ENCODE measurements at places on chromosomes 2 and 18.
A peak's percentile ranks its signal among the peaks of the same experiment; 100 is the strongest.

- no peak for DNase-seq
Observed at GRCh38 chr18:60656553-60656952, 284.0 kb upstream of the MC4R start.

DNA sequence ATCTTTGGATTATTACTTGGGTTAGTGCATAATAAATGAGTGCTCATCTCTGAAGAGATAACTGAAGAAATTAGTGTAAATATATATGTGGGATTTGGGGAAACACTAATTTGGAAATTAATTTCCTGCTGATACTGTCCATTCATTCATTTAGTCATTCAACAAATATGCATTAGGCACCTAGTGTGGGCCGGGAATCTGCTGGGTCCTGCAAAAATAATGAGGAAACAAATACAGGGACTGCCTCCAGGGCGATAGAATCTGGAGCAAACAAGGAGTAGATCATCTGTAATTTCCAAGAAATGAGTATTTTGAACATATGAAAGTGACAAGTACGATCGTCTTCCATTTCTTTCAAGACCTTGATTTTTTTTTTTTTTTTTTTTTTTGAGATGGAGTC, 203.7 kb upstream of the LYPD1 start:
- DNase-seq, result no peak

DNA sequence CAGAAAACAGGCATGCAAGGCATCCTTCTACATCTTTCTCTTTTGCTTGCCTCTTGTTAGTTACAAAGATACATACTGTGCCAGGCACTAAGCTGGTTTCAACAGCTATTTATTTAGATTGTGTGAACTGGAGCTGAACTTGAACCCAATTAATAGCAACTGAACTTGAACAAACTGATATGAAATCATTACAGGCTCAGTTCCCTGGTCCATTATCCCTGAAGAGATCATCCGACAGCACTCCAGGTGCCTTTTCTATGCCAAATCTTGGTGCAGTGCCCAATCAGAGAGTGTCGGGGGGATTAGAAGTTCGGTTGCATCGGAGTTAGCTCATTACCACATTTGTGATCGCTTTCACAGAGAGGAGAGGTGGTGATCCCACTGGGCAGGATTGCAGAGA, 477.6 kb downstream of the PARD3B start:
- DNase-seq, result no peak

- DNase-seq, result no peak
Observed at GRCh38 chr2:168456521-168457189, 583 bp downstream of the CERS6 start.

DNA sequence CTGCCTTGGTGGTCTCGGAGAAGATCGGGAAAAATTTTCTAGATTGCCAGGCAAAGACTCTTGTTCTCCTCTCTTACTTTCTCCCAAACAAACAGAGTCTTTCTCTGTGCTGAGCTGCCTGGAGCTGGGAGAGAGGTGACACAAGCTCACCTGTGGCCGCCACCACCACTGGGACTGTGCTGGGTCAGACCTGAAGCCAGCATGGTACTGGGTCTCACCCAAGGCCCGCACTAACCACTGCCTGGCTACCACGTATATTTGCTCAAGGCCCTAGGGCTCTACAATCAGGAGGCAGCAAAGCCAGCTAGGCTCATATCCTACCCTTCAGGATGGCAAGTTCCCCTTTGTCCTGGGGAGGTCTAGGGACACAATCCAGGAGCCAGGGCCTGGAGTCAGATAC, 312.2 kb downstream of the DLGAP1 start:
- no peak for DNase-seq

DNA sequence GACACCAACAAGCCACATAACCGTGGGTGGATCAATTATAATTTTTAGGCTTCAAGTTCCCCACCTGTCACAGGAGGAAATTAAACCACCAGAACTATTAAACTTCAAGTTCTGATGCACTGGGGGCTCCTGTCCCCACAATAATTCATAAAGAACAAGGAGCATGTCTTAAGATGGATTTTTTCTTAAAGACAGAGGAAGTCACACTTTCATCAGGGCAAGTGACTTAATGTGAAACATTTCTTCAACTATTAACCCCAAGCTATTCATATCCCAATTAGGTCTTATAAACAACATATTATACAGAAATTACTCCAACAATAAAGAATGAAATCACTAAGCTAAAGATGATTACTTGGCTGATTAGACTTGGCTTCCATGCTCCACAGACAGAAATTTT, 292.5 kb downstream of the ETAA1 start:
- DNase-seq, result no peak

DNA sequence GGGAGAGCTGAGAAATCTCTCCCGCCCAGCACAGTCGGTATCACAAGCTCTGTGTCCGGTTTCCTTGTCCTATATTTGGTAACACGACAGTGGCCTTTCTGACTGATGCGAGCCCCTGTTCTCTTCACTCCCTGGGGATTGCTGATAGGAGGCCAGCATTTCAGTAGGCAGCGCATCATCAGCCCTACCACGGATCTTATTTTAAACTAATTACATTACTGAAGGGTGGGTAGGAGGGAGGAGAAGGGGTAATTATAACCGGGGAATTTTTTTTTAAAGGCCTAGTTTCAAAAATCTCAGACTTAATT, 125.6 kb upstream of the LGALSL start:
- no peak for DNase-seq

GRCh38 chr2:216873573-216873972, 13.7 kb upstream of the TNP1 start:
- no peak for DNase-seq

DNA sequence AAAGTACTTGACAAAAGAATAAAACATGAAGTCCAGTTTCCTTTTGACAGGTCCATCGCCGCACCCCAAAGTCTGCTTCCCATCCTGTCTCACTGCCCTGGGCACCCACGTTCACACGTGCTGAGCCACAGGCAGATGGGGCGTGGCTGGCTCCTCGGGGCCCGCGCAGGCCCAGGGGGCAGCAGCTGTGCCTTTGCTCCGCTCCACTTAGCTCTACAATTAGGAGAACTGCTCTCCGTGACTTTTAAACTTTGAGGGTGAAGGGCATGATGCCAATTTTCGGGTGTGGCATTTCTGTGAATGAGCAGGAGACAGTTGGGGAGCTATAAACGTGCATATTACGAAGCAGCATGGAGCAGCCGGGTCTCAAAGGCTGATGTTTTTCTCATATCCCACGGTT, 152.4 kb downstream of the TDRD15 start:
- no peak for DNase-seq

DNA sequence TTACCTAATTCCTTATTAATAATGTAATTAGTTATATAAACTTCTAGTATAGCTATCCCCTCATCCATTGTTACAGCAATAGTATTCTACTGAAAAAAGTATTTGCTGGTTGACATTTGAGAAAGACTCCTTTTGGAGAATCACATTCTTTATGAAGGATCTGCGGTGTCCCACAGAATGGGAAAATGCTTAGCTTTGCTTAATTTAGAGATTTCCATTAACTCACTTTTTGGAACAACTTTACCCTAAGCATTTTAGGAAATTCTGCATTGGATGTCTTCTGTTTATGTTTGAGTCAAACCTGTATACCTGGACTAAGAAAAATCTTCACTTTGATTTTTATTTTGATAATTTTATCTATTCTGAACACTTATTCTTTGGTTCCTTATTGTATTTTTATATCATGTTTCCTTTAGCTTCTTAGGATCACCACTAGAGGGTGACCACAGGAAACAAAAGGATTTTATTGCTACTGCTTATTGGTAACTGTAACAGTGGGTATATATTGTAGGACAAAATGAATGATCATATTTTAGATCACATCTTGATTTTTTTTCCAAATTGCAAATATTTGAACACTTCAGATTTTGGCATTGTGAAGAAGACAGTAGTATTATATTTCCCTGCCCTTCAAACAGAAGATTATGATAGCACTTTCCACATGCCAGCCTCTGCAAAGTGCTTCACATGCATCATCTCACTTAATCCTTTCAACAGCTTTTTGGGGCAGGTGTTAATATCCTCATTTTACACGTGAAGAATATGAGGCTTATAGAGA, 79.6 kb downstream of the MIB1 start:
- no peak for DNase-seq

DNA sequence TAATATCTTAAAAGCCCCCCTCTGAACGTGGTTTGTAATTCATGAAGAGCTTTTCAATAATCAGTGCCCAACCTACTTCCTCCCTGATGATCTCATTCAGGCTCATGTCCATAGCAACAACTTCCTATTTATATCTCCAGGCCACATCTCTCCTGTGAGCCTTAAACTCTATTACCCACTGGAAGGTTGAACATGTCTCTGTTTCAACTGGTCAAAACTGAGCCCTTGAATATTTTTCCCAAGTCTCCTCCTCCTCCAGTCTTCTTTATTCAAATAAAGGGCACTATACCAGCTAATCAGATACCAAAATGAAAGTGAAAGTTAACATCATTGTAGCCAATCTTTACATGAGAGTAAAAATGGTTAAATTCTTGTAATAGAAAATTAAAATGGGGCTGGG, 63.7 kb upstream of the ITGA4 start:
- peak; percentile 78 for DNase-seq

DNA sequence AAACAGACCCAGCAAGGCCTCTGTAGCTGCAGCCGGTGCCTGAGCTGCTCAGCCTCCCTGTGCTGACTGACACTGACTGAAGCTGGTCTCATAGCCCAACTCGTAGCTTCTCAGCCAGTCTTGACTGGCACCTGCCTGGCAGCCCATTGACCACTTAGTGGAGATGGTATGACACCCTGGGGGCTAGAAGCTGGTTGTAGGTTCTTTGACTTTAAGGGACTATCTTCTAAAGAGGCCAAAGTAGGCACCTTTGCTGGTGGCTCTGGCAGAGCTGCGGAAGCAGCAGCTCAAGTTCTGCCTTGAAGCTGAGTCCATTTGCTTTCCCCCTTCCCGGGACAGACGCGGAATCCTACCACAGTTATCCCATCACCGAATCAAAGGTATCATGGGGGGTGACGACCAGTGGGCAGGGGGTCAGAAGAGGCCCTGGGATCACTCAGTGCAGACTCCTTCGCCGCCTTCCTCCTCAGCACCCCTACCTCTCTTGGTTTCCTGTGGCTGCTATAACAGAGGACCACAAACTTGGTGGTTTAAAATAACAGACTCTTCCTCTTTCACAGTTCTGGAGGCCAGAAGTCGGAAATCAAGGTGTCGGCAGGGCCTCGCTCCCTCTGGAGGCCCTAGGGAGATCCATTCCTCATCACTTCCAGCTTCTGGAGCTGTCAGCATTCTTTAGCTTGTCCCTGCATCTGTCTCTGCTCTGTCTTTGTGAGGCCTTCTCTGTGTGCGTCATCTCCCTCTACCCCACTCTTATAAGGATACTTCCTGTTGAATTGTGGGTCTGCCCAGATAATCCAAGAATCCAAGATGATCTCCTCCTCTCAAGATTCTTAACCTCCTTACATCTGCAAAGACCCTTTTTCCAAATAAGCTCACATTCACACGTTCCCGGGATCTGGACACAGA, 13.7 kb upstream of the FOSL2 start:
- DNase-seq, result no peak

DNA sequence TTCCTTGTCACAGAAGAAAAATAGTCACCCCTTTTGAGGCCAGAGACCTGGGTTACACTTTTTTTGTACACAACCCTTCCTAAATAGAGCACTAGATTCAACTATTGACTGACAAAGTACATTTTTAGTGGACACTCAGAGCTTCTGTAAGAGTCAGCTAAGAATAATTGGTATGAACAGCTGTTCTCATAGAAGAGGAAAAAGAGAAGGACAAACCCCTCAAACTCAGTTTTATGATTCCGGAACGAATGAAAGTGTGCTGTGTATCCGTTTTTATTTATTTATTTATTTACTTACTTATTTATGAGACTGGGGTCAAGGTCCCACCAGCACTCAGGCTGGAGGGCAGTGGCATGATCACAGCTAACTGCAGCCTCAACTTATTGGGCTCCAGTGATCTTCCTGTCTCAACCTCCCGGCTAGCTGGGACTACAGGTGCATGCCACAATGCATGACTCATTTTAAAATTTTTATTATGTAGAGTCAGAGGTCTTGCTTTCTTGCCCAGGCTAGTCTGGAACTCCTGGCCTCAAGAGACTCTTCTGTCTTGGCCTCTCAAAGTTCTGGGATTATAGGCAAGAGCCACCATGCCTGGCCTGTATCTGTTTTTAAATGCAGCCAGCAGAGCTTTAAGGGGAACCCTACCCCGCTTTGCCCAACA, 36.0 kb upstream of the FZD5 start:
- DNase-seq, result no peak

GRCh38 chr2:71629771-71630453, 176.6 kb downstream of the DYSF start:
- DNase-seq, result no peak

DNA sequence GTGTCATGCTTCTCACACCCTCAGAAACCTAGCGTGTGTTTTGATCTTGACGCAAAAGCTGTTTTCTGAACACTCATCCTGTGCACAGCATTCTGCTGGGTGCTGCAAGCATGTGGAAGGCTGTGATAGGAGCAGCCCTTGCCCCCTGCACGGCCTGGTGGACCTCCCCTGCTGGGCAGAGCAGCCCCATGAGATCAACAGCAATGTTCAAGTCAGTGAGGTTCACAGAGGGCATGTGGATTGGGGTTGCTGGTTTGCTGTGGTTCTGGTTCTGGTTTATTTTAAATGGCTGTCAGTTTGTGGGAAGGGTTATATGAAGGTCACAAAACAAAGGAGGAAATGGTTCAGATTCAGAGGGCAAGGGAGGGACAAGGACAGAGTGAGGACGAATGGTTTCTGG, 71.3 kb downstream of the SOWAHC start:
- DNase-seq, result no peak

GRCh38 chr2:157841485-157841884, 34.6 kb downstream of the ACVR1 start:
- DNase-seq, result no peak

GRCh38 chr2:161250864-161251436, 57.3 kb upstream of the PSMD14 start:
- DNase-seq, result no peak

DNA sequence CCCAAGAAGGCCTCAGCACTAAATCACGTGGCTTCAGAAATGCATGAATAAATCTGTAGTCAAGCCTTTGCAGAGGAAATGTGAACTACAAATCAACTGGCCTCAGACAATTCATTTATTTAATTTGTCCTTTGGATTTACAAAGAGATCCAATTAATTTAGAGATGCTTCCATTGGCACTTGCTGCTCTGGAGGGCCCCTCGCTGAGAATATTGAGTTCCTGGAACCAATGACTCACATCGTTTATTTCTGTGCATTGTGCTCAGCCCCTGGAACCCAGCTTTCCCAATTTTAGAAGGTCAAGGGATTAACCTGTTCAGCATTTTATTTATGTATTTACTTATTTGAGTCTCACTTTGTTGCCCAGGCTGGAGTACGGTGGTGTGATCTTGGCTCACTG, 47.2 kb upstream of the MGAT4A start:
- no peak for DNase-seq

DNA sequence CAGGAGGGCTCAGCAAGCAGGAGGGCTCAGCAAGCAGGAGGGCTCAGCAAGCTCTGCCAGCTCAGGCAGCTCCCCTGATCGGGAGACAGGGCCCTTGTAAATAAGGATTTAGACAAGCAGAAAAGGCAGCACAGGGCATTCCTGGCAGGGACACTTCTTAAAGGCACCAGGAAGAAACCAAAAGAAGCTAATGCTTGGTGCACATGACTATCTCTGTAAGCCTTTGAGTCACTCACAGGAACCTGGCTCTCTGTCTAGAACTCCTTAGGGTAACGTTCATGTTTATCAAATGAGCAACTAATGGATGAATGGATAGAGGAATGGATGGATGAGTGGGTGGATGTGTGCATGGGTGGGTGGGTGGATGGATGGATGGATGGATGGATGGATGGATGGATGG, 28.4 kb downstream of the TMEM37 start:
- no peak for DNase-seq

GRCh38 chr2:120453635-120453998, 107.7 kb downstream of the INHBB start:
- no peak for DNase-seq

- no peak for DNase-seq
Observed at GRCh38 chr2:30159766-30160165, 13.0 kb downstream of the YPEL5 start.

All from stromal cell of bone marrow (primary cell).